ENCODE measurements at places on chromosomes 13 and 19.
A peak's percentile ranks its signal among the peaks of the same experiment; 100 is the strongest.

DNA sequence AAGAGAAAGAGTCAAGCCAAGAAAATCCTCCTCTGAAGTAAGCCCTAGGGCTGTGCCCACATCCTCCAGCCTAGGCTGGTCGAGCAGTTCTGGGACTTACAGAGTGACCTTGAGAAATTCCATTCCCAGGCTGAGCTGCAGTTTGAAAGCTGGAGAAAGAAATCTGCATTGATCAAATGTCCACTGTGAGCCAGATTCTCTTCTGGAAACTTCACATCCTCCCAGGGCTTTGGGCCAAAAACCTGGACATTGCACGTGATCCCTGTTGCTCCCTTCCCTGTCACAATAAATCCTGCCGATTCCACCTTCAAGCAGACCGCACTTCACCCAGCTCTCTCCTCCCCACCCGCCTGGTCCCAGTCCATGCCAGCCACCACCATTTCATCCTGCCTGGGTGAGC, 15.7 kb downstream of the TMEM143 start:
- DNase-seq = no peak

- DNase-seq = no peak
These were observed 165.6 kb downstream of the EFNB2 start for GRCh38 chr13:106369858-106370257.

DNA sequence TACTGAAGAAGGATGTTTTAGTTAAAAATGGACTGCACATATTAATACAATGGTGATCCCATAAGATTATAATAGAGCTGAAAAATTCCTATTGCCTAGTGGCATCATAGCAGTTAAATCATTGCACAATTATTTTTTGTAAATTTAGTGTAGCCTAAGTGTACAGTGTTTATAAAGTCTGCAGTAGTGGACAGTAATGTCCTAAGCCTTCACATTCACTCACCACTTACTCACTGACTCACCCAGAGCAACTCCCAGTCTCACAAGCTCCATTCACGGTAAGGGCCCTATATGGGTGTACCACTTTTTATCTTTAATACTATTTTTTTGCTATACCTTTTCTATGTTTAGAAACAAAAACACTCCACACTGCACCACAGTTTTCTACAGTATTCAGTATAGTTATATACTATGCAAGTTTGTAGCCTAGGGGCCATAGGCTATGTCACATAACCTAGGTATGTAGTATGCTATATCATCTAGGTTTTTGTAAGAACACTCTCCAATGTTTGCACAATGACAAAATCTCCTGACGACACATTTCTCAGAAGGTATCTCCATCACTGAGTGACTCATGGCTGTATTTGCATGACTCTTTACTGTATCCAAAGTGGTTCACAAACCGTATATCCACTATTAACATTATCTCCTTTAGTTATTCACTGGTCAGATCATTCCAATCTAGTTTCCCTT, 536.0 kb downstream of the KLF12 start:
- no peak for DNase-seq

DNA sequence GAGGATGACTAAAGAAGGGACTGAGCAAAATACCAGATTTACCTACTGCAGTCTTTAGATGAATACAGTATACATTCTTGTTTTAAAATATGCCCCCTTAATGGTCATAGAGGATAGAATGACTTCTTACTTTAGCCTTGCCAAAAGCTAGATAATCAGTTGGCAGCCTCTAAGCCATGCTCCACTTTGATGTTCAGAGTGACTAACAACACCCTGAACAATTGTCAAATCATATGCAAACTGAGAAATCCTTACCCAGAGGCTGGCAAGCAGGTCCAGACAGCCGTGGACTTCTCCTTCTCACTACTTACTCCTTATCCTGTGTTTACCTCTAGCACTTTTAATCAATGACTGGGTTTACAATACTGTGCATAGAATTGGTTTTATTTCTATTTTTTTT, 23.6 kb upstream of the PHF11 start:
- no peak for DNase-seq

- no peak for DNase-seq
These were observed at the start of gene ZNF154 for GRCh38 chr19:57708641-57709361. Gene ZNF154, minus strand, starts transcription at chr19:57709204. Its CDS starts 233 bp downstream, at chr19:57708971.

GRCh38 chr13:113005076-113005865, 36.3 kb downstream of the MCF2L start:
- no peak for DNase-seq

- peak; percentile 11 for DNase-seq
These were observed 1.2 kb downstream of the SLC7A1 start for GRCh38 chr13:29594303-29594709.

GRCh38 chr13:27321468-27322431, 51.1 kb downstream of the RASL11A start:
- DNase-seq = no peak

GRCh38 chr13:75762076-75762937, 126.2 kb downstream of the LMO7 start:
- no peak for DNase-seq

DNA sequence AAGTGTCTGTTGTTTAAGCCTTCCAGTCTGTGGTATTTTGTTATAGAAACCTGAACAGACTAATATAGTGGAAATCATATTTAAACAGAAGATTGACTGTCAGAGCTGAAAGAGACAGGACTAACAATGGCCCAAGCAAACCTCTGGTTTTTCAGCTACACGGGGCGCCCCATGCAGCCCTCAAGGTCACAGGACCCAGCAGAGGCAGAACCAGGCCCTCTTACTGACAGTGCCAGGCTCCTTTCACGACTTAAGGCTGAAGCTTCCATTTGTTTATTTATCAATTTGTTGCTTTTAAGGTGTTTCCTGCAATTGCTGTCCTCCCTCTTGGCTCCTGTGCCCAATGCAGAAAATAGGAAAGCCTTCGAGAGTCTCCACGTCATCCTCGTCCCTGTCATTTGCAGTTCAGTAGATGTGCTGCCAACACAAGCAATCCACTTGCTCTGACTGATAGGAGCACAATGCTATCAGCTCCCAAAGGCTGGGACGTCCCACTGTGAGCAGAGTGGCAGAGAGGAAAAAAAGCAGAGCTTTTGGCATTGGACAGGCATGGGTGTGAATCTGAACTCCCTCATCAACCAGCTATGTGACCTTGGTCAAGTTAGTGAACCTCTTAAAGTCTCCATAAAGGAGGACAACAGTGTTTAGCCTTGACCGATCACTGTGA, 10.5 kb upstream of the SLC7A1 start:
- no peak for DNase-seq

GRCh38 chr19:45782162-45782691, at the start of gene DMPK:
Gene DMPK, minus strand, starts transcription at chr19:45782490. Its CDS starts 138 bp downstream, at chr19:45782352.
- DNase-seq = no peak

GRCh38 chr13:36343766-36344165, 2.4 kb downstream of the SPART start:
- DNase-seq = no peak

- no peak for DNase-seq
These were observed 1171.8 kb downstream of the DIAPH3 start for GRCh38 chr13:58991826-58992477.

GRCh38 chr19:38869836-38870607, 8.1 kb downstream of the RINL start:
- DNase-seq = peak; percentile 81

All from NCI-H2029 treated with DMSO at 0.1 percent for 48 hours (cell line).